Fibroblast of skin of right biceps (primary cell): ENCODE measurements at places on chromosomes 2 and 18.

- no peak for DNase-seq
Measured at GRCh38 chr2:56053679-56054078, 130.1 kb upstream of the EFEMP1 start.

DNA sequence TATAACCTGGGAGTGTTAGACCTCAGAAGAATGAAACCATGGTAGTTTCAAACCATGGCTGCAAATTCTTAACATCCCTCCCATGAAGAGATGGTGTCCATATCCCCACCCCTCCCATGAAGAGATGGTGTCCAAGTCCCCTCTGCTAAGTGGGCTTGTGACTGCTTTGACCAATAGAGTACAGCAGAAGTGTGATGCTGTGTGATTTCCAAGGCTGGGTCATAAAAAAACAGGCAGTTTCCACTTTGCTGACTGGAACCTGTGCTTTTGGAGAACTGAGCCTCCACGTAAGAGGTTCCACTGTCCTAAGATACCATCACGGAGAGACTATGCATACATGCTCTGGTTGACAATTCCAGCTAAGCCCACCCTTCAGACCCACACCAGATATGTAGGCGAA lies 65.5 kb downstream of the MRO start:
- no peak for DNase-seq

GRCh38 chr18:71784777-71785176 lies 759.4 kb downstream of the CBLN2 start:
- peak; percentile 3 for DNase-seq

DNA sequence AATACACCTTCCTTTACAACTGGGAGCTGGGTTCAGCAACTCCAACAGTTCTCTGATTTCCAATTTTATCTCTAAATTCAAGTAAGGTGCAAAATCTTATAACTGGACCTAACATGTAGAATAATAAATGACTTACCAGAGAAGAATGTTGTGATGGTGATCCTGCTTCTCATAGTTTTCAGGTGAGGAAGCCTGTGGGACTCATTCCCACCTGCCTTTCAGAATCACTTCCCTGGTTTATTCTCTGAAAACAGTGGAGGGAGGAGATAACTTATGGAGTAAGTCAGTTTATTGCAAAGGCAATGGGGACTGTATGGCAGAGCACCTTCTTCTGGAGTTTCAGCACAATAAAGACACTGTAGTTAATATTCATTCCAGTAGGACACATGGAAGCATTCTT lies 1188.2 kb upstream of the FAM98A start:
- DNase-seq, result no peak

GRCh38 chr18:63617049-63617914 lies 26.8 kb downstream of the SERPINB4 start:
- peak; percentile 5 for DNase-seq

- DNase-seq, result peak; percentile 78
Measured at GRCh38 chr2:29632018-29632417, 289.4 kb downstream of the ALK start.

DNA sequence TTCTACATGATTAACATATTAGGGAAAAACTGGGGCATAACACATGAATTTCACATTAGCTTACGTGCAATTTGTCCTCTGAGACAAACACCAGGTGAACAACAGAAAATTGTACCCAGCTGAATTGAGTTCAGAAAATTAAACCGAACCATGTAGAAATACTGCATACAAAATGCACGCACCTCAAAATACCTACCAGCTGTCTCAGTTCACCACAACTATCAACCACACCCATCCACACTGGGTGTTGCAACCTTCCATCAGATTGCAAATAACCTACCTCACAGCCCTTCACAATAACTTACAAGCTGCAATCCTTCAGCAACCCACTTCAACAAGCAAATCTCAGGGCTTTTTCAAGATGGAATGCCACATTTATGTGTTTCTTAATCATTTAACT lies 55.9 kb downstream of the UNC50 start:
- peak; percentile 16 for DNase-seq

- no peak for DNase-seq
Measured at GRCh38 chr2:78993518-78994148, 31.9 kb upstream of the REG3G start.

GRCh38 chr2:58918141-58918540 lies 677.0 kb upstream of the FANCL start:
- DNase-seq, result peak; percentile 88

GRCh38 chr2:15943378-15944280 lies 3.3 kb downstream of the MYCN start:
- peak; percentile 10 for DNase-seq

- DNase-seq, result no peak
Measured at GRCh38 chr2:2121887-2122286, 209.2 kb downstream of the MYT1L start.

- peak; percentile 37 for DNase-seq
Measured at GRCh38 chr2:46066601-46067000, 230.6 kb upstream of the EPAS1 start.

GRCh38 chr2:35501076-35501475 lies 854.5 kb upstream of the CRIM1 start:
- no peak for DNase-seq

- DNase-seq, result no peak
Measured at GRCh38 chr2:113829761-113830160, 60.1 kb upstream of the ACTR3 start.

DNA sequence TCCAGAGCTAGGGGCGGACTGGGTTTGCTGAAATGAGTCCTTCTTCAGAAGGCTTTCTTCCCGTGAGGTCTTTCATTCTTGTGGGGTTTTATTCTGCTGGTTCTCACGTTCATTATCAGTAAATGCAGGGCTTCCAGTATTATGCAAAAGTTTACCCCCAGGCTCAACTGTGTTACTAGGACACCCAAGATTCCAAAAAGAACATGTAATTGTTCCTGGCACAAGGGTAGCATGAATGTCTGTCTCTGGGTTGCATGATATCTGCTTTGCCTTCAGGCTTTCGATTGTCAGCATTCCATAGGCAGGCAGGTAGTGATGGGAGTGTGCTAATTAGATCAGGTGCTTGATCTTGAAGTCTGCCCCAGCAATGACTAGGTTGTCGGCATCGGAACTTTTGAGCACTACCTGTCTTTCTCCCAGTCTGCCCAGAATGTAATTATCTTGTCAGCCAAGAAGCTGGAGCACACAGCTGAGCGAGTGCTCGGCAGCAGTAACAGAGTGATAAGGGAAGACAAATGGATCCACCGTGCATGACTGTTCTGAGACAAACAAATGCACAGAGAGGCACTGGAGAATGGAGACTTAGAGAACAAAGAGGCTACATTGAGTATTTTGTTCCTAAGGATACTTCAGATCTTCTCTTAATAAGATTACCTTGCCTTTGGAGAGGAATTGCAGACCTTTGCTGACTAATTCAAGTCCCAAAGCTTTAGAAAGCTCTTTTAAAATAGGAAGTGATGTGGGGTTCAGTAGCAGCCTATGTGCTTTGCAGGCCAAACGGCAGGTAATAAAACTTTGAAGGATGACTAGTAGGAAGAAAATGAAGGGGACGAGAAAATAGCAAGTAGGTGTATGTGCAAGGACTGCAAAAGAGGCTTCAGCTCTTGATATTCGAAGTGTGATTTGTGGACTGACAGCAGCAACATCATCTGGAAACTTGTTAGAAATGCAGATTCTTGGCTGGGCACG lies 41.9 kb downstream of the ITGB6 start:
- DNase-seq, result peak; percentile 10

GRCh38 chr2:74020702-74021406 lies 36.1 kb downstream of the TET3 start:
- DNase-seq, result no peak

DNA sequence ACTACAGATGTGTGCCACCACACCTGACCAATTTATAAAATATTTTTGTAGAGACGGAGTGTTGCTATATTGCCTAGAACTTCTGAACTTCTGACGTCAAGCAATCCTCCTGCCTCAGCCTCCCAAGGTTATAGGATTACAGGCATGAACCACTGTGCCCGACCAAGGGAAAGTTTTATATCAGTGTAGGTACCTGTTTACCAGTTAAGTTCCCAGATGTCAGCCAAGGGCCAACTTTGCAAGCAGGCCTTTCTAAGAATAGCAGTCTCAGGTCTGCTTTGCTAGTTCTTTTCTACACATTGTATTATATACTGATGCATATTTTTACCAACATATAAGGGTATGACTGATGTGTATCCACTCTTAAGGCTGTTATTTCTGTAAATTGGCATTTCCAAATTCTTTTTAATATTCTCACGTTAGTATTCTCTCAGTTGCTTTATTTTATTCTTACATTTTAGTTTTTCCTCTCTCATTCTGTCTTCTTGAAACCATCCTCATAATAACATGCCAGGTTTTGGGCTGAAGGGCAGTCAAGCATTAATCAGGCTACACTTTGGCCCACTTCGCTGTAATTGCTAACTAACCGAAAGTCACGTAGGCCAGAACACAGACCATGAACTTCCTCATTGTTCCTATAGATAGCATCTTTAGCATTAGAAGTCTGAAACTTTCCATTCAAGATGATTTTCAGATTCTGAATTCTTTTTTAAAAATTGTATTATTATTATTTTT lies 25.0 kb upstream of the CXXC1 start:
- DNase-seq, result no peak

DNA sequence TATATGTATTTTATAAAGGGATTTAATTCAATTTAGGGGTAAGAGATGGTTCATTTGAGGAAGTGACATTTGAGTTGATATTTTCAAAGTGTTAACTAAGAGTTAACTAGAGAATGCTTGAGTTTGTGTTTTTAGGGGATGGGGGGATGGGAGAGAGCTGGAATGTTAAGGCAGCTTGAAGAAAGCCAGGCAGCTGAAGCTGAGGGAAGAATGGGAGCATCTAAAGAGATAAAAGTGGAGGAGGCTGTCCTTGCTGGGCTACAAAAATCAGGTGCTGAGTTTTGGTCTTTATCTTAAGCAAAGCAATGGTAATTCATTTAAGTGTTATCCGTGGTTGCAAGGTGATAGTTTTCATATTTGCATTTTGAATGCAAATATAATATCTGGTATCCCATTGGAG lies 9.2 kb downstream of the CHST9 start:
- no peak for DNase-seq

DNA sequence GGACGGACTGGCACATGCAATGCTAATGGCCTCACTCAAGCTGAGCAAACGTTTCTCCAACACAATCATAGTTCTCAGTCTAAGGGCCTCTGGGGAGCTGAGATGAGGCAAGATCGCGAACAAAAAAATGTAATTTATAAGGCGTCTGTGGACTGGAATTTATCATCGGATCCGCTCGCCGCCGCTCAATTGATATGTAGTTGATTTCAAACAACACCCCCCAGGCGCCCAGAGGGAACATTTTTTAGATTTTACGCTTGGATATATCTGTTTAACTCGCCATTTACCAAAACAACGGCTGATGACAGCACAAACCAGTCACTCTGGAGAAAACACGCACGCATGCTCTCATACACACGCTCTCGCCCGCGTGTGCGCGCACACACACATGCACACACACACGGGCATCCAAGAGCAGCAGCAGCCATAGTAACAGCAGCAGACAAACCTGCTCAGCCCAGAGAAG lies 335.8 kb downstream of the SMAD2 start:
- no peak for DNase-seq

DNA sequence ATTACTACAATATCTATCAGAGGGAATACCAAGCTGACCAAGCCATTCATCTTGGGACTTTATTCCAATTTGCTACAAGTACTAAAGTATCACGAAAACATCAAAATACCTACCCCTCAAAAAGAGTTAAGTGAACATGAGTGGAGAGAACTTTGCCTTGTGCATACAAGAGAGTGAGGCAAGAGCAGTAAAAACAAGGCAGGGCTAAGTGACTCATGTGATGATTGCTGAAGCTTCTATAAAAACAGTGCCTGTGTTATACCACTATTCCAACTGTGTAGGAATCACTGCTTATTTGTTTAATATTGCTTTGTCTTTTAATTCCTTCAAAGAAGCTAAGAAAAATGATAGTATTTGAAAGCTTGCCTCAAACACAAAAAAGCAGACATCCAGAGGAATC lies 61.2 kb downstream of the FARSB start:
- peak; percentile 41 for DNase-seq

DNA sequence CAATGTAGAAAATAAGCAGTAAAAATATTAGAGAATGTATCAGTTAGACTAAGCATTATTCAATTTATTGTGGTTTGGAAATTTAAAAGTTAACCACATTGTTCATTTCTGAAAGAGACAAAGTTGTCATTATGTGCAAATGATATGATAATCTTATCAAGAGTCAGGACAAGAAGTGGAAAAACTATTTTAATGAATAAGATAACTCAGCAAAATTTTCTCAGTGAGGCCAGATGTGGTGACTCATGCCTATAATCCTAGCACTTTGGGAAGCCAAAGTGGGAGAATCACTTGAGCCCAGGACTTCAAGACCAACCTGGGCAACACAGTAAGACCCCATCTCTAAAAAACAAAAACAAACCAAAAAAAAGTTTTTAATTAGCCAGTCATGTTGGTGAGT lies 39.5 kb upstream of the CERS6 start:
- DNase-seq, result peak; percentile 21

DNA sequence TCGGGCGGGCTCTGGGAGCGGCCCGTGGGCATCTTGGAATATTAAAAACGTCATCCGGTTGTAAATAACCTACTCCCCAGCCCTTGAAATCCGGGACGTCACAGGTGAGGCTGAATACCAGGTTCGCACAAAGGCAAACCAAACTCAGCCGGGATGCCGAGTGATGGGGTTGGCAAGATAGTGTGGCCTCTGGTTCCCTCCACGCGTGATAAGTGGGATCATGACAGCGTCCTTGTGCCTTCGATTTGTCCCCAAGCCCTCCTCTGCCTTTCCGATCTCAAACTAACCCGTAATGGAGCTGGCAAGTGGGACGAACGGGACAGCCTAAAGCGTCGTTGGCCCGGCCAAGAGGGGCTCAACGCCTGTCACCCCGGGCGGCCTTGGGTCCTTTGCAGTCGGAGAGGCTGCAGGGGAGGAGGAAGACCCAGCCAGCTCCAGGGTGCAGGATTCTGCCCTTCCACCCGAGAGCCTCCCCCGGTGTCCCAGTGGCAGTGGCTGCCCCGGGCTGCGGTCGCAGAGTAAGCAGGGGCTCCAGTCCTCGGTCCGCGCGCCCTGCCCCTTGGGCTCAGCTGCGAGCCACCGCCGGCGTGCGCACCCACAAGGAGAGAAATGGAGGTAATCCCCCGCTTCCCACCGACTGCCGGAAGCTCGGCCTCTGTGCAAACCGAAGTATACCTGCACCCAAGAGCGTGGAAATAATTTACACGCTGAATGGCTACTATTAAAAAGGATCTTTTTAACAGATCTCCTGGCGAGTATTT lies 13.4 kb upstream of the PAX3 start:
- no peak for DNase-seq

- no peak for DNase-seq
Measured at GRCh38 chr2:42127425-42128424, 41.4 kb upstream of the EML4 start.

GRCh38 chr2:47016172-47016913 lies 100.7 kb upstream of the MCFD2 start:
- peak; percentile 92 for DNase-seq
